ENCODE measurements at places on chromosomes 6 and 20.
A peak's percentile ranks its signal among the peaks of the same experiment; 100 is the strongest.

DNA sequence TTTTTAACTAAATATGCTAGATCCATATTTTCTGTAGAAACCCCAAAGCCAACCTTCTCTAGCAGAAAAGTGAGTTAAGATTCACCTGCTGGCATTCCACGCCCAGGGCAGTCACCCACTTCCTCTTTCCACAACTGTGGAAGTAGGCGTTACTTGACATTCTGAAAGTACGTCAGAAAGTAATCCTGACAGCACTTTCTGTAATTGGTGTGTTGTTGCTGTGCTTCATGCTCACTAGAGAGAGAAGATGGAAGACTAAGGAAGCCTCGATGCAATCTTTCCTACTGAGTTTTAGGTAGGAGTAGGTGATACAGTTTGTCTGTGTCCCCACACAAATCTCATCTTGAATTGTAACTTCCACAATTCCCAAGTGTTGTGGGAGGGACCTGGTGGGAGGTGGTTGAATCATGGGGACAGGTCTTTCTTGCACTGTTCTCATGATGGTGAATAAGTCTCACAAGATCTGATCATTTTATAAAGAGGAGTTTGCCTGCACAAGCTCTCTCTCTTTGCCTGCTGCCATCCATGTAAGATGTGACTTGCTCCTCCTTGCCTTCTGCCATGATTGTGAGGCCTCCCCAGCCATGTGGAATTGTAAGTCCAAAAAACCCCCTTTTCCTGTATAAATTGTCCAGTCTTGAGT lies 101.1 kb downstream of the MAP3K7 start:
- DNase-seq, result no peak

GRCh38 chr20:32395066-32395465 lies 36.9 kb downstream of the ASXL1 start:
- no peak for DNase-seq

GRCh38 chr6:4133941-4134838 lies 1.2 kb downstream of the ECI2 start:
- peak; percentile 45 for DNase-seq

DNA sequence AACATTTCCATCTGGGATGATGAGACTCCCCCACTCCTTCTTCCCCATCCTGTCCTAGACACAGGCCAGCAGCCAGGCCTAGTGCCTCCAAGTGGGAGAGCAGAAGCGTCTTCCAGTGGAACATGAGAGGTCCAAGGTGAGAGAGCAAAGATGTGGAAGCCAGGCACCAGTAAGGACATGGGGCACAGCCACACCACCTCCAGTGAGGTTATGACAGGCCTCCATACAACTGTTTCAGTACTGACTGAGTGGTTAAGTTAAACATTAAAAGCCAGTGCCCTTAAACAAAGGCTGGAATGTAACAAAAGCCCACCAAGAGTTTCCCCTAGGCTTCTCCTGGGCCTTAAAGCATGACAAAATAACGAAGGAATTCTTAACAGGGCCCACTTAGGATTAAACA lies 5.3 kb downstream of the ZBTB24 start:
- DNase-seq, result no peak

DNA sequence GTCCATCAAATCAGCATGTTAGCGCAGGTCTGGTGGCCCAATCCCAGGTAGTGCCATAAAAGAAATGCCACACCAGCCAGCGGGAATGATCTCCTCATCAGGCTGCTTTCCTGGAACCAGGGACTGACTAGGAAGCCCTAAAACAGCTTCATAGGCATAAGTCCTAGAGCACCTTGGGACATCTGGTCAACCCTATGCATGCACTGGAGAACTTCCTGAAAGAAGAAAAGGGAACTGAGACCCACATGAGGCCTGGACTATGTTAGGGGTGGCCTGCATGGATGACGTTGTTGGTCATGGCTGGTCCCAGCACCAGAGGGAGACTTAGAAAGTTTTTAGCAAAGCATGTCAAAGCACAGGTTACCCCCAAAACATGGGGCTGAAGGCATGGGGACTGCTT lies 7.6 kb upstream of the KCNK16 start:
- no peak for DNase-seq

DNA sequence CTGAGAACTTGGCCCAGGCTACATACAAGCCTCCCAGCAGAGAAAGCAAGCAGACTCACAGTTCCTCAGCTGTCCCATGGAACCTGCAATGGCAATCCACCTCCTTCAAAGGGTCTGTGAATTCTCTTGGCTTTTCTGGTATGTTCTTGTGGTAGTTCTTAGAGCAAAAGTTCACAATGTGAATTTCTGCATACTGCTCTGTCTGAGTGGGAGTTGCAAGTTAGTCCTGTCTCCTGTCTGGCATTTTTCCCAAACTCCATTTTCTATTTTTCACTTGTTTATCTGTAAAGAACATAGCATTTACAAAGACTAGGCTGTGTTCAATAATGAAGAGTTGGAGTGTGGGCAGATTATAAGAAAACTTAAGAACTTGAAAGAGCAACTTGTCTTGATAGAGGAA lies 269.9 kb downstream of the BCKDHB start:
- no peak for DNase-seq

GRCh38 chr6:152380351-152380767 lies 256.8 kb downstream of the SYNE1 start:
- no peak for DNase-seq
